ENCODE measurements at places on chromosomes 5 and 9.

DNA sequence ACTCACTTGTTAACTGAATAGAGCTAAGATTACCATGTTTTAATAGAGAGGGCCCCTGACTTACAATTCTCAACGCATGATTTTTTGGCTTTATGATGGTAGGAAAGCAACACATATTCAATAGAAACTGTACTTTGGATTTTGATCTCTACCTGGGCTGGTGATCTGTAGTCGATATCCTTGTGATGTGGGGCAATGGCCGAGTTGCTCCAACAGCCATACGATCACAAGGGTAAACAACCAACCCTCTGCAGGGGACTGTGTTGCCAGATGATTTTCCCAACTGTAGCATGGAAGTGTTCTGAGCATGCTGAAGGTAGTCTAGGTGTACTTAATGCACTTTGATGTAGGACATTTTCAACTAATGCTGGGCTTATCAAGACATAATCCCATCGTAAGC is 36.5 kb downstream of the NSUN2 start:
- no peak for DNase-seq

DNA sequence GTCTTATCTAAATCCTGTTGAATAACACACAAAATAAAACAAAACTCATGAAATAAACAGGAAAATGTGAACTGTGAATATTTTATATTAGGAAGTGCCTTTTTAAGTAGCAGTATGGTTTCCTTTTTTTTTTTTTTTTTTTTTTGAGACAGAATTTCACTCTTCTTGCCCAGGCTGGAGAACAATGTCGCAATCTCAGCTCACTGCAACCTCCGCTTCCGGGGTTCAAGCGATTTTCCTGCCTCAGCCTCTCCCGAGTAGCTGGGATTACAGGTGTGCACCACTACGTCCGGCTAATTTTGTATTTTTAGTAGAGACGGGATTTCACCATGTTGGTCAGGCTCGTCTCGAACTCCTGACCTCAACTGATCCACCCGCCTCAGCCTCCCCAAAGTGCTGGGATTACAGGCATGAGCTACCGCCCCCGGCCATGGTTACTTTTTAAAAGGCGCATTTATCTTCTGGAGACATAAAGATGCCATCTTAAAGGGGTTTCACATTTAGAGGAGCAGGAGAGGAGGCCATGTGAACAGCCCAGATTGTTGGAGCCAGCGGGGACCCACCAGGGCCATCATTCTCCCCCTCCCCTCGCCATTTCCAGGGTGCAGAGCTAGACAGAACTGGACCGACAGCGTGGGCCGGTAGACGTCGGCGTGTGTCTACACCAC is 64.1 kb downstream of the ROR2 start:
- DNase-seq = peak; percentile 57

- no peak for DNase-seq
Observed at GRCh38 chr9:131048332-131048731, 39.4 kb downstream of the LAMC3 start.

DNA sequence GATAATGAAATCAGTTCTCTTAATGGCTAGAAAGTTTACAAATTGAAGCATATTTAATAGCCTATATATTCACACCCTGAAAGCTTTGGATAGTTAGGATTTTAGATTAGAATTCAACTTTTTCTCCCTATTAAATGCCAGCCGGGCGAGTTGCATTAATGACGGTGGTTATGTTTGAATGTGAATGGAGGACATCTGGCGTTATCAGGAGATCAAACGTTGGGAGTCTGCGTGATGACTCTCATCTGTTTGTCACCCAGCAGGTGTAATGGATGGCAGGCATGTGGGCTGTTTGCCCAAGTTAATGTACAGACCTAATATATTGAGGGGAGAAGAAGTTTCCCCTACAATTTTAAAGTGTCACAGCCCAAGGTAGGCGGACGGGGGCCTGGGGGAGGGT is 1227.7 kb upstream of the WWC1 start:
- DNase-seq = no peak

- DNase-seq = no peak
Observed at GRCh38 chr5:150584556-150585335, 55.7 kb upstream of the SYNPO start.

DNA sequence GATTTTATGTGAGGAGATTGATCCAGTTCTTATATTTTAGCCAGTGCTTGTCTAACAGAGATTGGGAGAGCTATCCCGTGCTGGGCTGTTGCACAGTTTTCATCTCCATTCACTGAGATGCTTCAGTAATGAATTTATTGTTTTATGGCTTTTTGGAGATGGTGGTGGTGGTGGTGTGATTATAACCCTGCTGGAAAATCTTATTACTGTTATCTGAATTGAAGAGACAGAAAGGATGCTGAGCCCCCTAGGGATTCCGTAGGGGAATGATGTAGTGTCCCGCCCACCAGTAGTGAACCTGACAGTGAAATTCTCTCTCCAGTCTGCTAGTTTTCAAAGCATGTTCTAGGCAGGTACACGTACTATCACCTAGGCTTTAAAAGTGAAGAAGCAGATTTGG is 1.9 kb downstream of the RAI14 start:
- no peak for DNase-seq

- no peak for DNase-seq
Observed at GRCh38 chr5:1804001-1804690, 2.9 kb downstream of the NDUFS6 start.

GRCh38 chr5:96809921-96810320 is 2.2 kb upstream of the ERAP1 start:
- DNase-seq = no peak

DNA sequence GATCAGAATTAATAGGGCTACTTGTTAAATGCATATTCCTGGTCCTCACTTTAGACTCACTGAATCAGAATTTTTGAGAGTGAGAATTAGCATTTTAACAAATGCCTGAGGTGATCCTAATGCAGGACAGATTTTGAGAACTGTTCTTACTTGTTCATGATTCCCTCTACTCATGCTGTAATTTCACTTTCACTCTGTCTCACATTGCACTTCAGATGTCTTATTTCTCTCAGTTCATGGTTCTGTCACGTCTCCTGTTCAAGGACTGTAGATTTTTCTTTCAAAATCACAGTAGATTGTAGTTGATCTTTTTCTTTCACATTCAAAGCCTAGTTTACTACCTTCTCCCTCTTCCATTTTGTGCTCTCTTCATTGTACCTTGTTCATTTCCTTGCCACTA is 54.3 kb downstream of the ADGRV1 start:
- DNase-seq = no peak

DNA sequence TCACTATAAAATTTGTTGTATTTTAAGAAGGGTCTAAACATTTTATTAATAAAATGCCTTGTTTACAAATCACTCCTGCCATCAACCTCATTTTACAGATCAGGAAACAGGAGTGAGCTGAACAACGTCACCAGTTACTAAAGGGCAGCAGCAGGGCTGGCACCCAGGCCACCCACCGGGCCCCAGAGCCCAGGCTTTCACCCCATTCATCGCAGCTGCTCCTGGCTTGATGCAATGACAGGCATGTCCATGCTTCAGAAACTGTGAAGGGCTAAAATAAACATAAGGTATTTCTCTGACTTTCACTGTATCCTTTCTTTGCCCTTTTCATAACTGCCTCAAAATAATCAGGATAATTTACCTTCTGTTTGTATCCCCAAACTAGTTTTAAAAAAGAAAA is 18.1 kb downstream of the MED27 start:
- no peak for DNase-seq

- DNase-seq = no peak
Observed at GRCh38 chr5:156529892-156530291, 202.9 kb downstream of the SGCD start.

DNA sequence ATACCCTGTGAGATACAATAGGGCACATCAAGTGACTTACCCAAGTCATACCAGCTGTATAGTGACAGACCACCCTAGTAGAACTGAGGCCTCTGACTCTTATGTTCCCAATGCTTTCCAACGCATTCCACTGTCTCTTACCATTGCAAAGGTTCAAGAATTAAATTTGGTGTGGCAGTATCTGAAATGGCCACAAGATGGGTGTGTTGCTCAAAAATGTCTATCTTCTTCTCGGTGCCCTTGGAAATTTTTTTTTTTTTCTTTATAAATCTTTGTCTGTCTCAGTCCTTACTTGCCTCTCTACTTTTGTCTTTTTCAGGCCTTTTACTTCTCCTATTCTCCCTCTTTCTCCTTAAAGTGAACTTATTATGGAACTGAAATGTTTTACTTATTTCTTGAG is 48.4 kb downstream of the GPR21 start:
- peak; percentile 34 for DNase-seq

DNA sequence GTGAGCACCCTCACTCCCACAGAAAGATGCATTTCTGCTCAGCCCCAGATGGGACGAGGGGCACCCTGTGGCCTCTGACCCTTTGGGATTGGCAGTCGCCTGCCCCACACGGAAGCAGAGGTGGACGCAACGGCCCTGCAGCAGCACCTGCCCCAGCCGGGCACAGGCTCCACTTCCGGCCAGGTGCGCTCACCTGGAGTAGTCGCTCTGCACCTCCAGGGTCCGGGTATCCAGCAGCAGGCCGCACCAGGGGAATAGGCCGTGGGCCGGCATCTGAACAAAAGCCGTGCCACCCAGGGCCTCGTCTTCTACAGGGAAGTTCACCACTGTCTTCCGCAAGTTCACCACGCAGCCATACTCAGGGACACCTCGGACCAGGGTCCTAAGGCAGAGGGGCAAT is 30.7 kb downstream of the TERT start:
- DNase-seq = no peak

- no peak for DNase-seq
Observed at GRCh38 chr5:75034137-75034739, 18.1 kb downstream of the GCNT4 start.

GRCh38 chr5:135234242-135234641 is 164.8 kb downstream of the MACROH2A1 start:
- no peak for DNase-seq

- no peak for DNase-seq
Observed at GRCh38 chr9:264231-264630, 49.6 kb downstream of the DOCK8 start.

- DNase-seq = no peak
Observed at GRCh38 chr9:1013021-1013420, 36.6 kb downstream of the DMRT3 start.

DNA sequence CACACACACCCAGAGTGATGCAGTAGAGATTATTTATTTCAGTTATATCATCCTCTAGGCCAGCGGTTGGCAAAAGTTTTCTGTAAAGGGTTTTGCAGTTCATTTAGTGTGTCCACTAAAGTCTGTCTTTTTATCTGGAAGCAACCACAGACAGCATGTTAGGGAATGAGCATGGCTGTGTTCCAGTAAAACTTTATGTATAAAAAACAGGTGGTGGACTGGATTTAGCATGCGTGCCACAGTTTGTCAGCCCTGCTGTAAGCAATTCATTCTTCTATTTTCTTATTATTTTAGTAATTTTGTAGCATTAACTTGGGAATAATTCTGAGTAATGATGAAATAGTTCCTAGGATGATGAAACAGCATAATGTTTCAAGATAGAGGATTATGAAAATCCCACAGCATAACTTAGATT is 51.7 kb downstream of the CCNH start:
- no peak for DNase-seq

DNA sequence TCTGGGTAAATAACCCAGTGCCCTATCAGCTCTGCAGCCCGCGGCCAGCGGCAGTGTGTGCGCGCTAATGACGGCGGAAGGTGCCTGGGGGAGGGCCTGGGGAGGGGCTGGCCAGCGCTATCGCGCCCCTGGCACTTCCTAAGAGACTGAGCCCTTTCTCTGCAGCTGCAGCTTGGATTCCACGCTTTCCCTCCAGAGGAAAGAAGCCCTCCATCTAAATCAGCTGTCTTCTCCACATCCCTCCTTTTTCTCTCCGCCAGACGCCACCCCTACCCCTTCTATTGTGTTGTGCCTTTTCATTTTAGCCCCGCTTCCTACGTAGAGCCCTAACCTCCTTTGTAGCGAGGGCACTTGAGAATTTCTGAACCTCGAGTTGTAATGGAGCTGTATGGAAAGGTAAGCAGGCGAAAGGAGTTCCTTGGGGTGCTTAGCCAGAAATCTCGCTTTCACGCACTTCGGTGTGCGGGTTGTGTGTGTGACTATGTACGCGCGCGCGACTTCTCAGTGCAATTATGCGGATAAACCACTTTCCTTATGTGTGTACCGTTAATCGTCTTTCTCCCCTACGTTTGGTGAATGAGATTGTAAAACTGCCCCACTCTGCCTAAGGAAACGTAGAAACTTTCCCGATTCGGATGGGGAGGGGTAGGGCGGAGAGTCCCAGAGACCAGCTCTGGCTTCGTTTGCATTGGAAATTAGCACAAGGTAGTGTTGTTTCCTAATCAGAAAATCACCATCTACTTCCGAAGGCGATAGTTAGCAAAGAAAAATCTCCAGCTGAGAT is 664 bp upstream of the RAB3C start:
- DNase-seq = peak; percentile 20

DNA sequence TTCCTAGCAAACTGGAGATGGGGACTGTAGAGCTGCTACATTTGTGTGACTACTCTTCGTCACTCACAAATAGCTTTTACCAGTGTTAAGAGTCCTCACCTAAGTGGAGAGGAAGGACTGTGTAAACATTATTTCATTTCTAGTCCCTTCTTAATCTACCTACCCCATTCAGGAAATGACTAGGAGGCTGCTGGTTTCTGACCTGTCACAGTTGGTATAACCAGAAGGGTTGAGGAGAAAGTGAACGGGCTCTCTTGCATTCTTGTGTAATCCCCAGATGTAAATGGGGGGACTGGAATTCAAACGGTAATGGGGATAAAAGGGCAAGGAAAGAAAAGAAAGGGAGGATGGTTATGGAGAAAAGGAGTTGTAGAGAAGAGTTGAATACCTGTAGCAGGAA is 35.4 kb upstream of the BNIP1 start:
- DNase-seq = no peak

DNA sequence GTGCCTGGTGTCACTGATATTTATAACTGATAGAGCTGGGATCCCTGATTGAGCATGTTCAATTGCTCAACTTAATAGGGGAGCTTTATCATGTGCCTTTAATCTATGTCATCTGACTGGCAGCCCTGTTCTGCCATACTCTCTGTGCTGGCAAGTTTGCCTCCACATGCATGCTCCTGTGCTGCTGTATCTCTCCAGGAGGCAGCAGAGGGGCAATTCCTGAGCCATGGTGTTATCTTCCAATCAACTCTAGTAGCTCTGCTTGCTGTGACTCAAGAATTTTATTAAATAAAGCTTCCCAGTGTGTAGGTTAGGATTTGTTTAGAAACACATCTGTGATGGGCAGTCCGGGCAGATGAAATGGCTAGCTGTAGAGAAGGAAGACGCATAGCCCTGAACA is 642.0 kb downstream of the KIF4B start:
- no peak for DNase-seq

GRCh38 chr5:154713615-154714125 is 41.5 kb upstream of the LARP1 start:
- DNase-seq = peak; percentile 53

DNA sequence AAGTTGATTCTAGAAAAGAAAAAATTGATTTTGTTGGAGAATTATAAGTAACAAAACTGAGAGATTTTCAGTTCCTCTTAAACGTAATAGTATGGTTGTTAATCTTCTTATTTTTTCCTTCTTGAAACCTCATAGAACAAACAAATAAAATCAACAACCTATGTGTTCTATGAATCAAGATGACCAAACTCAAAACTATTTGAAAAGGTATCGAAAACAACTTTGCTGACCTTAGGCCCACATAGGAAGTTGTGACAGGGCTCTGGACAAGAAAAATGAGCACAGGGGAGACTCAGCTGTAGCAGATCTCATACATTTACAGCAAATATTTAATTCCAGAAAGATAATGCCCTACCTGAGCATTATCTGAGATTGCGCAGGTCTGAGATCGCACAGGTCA is 169.4 kb upstream of the CCNH start:
- DNase-seq = no peak

- peak; percentile 79 for DNase-seq
Observed at GRCh38 chr9:101028346-101029314, at the start of gene PLPPR1. PLPPR1 (plus strand) TSS chr9:101028727.

GRCh38 chr9:89165341-89165740 is 13.3 kb downstream of the SHC3 start:
- no peak for DNase-seq

Data from ELF-1 (cell line).